ENCODE measurements at places on chromosomes 6 and 20.

- no peak for ATAC-seq
Measured at GRCh38 chr6:13523826-13524622, 36.6 kb upstream of the GFOD1 start.

- no peak for ATAC-seq
Measured at GRCh38 chr6:145278163-145278807, 457.0 kb downstream of the EPM2A start.

DNA sequence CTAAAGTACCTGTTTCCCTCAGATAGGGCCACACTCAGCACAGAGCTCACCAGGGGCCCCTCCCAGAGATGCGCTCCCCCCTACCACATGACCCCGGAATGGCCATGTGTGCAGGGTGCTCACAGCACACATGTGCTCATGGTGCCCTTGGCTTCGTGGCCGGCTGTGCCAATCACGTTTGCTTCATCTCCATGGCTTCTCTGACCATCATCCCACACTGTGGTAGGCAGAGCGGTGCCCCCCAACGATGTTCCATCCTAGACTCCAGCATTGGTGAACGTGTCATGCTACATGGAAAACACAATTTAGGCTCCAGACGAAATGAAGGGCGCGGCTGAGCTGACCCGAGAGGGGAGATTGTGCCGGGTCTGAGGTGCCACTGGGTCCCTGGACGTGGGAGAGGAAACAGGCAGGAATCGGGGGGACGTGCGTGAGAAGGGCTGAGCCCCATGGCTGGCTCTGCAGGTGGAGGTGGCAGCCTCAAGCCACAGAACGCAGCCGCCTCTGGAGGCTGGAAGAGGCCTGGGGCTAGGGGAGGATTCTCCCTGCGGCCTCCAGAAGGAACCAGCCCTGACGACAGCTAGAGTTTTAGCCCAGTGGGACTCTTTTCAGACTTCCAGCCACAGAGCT is 126.5 kb downstream of the DLL1 start:
- ATAC-seq: no peak

- no peak for ATAC-seq
Measured at GRCh38 chr20:9112541-9113515, 43.9 kb downstream of the PLCB4 start.

GRCh38 chr6:100944644-100945043 is 63.5 kb upstream of the ASCC3 start:
- ATAC-seq: no peak

GRCh38 chr6:11766589-11767450 is 11.8 kb downstream of the ADTRP start:
- no peak for ATAC-seq

GRCh38 chr6:76403064-76403463 is 330.6 kb upstream of the IMPG1 start:
- no peak for ATAC-seq

GRCh38 chr6:166515072-166515810 is 71.2 kb downstream of the RAMACL start:
- peak; percentile 96 for ATAC-seq

- ATAC-seq: no peak
Measured at GRCh38 chr6:1597924-1598323, 11.8 kb upstream of the FOXC1 start.

GRCh38 chr6:167130712-167131684 is 8.1 kb downstream of the CCR6 start:
- ATAC-seq: peak; percentile 78

- no peak for ATAC-seq
Measured at GRCh38 chr6:75300531-75300855, 15.9 kb upstream of the TMEM30A start.

DNA sequence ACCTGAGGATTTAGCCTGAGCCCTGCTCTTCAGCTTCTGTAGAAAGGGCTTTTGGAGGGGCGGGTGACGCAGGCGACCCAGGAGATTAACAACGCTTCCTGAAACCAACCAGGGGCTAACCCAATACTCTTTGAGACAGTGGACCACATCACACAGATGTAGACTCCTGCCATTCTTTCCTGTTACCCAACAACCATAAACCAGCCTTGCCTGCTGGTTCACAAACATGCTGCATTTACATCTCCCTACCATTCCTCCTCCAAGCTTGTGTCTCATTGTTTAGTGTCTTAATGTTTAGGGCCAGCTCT is 28.3 kb downstream of the PPP1R16B start:
- ATAC-seq: peak; percentile 18

DNA sequence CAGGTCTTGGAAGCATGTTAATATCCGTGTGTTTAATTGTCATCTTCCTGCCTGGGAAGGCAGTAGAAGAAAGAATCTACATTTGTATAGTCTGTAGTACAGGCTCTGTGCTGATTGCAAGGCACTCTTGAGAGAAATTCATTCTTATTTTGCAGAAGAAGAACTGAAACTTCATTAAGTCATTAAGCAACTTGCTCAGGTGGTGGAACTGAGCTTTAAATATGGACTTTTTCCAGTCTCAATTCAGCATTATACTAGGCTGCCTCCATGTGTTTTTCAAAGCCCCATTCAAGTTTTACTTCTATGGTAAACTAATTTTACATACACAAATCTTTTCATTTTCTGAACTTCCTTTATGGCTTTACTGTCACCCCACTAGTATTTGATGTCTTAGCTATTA is 18.7 kb downstream of the ZNF451 start:
- ATAC-seq: no peak

DNA sequence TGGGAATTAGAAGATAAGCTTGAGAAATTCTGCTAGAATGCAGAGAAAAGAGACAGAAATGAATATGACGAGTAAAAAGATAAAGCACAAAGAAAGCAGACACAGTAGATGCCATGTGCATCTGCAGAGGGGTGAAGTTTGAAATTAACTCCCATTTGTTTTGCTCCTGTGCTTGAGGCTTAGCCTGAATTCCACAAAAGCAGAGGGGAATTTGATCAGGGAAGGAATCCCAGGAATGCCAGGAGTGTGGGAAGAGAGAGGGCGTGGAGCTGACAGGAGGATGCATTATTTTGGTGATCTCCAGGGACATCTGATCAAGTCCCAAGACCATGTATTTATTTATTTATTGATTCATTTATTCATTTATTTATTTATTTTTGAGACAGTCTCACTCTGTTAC is 55.6 kb downstream of the SLC22A1 start:
- ATAC-seq: no peak

GRCh38 chr6:156839591-156840001 is 62.4 kb downstream of the ARID1B start:
- no peak for ATAC-seq

GRCh38 chr6:56448046-56448445 is 194.6 kb downstream of the DST start:
- no peak for ATAC-seq

DNA sequence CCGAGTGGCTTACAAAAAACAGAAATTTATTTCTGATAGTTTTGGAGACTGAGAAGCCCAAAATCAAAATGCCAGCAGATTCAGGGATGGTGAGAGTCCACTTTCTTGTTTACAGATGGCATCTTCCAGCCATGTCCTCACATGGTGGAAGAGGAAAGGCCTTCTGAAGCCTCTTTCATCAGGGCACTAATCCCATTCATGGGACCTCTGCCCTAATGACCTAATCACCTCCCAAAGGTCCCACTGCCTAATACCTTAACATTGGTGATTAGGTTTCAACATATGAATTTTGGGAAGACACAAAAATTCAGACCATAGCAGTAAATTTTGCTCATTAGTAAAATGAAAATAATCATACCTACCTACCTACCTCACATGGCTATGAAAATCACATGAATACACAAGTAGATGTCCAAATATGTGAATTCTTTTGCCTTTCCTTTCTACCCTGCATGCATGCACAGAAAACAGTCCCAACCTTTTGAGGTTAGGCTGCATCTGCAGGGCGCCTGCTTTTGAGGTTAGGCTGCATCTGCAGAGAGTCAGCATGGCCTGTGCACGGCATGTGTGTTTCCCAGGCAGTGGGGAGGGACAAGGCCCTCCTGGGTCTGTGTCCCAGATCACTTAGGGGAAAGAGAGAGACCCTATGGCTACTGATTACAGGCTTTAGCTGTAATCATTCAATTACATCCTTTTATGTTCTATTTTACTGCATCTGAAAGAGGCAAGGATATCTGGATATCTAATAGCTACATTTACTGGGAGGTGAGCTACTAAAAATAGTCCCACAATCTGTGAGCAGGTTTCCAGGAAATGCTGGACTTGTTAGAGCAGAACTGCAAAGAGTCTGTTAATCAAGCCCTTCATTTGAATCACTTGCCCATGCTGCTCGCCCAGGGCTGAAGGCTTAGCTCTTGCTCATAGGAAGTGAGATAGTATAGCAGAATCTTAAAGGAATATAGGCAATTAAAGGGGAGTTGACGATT is 497.7 kb upstream of the MARCKS start:
- no peak for ATAC-seq

DNA sequence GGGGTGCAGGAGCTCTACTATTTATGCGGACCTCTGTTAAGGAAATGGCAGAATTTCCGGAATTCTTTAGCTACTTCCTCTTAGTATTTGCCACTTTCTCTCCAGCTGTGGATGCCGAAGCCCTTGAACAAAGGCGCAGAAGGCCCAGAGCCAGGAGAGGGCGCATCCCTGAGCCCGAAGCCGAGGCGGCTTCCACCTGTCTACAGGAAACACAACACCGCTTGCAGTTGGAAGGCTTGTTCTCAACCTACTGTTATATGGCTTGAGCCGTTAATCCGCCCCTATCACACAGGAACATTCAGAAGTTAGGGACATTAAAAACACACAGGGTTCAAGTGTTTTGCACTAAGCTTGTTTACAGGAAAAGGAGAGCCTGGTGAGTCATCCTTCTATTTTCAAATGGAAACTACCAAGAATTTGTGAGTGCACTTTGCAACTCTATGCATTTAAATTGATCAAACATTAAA is 417.1 kb downstream of the BCKDHB start:
- no peak for ATAC-seq

GRCh38 chr6:92568541-92568940 is 850.8 kb downstream of the EPHA7 start:
- ATAC-seq: no peak

DNA sequence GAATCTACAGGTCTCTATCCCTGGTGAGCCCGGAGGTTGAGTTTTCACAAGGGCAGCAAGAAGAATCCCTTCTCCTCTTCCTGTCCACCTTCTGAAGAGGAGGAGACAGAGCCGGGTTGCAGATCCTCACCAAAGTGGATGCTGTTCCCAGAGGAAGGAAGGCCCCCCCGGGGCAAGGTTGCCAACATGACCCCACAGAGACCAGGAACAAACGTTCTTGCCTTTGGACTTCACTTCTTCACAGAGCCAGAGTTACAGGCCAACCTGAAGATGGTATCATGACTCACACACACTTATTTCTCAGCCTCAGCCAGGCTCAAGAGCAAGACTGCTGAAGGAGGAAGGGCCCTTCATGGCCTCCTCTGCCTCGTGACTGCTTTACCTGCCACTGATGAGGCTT is 384.3 kb downstream of the CD83 start:
- ATAC-seq: no peak

DNA sequence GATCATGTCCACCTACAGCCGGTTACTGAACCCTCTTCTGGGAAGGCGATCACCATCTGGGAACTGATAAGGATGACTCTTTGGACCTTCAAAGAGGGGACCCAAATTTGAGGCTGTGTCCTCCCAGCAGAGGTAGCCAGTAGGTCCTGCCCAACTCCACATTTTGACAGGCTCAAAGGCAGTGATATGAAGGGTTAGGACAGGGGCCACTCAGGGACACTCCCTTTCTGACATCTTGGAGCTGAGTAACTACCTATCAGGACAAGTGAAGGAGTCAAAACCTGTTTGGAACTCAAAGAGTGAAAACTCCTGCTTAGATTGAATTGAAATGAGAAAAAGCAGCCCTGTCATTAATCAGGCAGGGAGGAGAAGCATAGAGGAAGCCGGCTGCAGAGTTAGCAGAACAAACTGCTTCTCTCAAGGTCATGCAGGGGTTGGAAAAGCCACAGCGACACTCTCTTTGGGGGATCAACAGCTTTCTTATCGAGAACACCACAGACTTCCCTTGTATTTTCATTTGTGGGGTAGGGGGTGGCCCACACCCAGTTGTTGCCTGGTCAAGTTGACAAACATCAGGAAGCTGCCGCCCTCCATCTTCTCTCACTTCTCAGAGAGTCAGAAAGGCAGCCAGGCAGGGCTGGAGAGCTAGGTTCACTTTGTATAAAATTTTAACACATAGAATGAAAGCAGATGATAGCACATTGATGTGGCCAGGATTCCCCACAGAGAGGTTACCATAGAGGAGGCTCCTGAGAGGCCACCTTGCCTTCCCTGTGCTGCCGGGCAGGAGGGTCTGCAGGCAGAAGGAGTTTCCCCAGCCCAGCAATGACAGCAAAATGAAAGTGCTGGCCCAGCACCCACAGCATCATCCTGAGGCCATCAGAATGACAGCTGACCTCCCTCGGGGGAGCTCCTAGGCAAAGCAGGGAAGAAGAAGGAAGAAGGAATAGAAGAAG is 47.6 kb downstream of the AGPAT4 start:
- ATAC-seq: no peak

Data from activated CD4-positive, CD25-positive, alpha-beta regulatory T cell treated with anti-CD3 and anti-CD28 coated beads, Interleukin-2, amount 50 U/mL, for 24 hours (primary cell).